Panc1 (cell line): ENCODE measurements at places on chromosomes 2 and 18. TPM values are rescaled to one million over a fixed set of nuclear protein-coding genes. Genes with fewer than 3 reads are reported as not detected.
A peak's percentile ranks its signal among the peaks of the same experiment; 100 is the strongest.

DNA sequence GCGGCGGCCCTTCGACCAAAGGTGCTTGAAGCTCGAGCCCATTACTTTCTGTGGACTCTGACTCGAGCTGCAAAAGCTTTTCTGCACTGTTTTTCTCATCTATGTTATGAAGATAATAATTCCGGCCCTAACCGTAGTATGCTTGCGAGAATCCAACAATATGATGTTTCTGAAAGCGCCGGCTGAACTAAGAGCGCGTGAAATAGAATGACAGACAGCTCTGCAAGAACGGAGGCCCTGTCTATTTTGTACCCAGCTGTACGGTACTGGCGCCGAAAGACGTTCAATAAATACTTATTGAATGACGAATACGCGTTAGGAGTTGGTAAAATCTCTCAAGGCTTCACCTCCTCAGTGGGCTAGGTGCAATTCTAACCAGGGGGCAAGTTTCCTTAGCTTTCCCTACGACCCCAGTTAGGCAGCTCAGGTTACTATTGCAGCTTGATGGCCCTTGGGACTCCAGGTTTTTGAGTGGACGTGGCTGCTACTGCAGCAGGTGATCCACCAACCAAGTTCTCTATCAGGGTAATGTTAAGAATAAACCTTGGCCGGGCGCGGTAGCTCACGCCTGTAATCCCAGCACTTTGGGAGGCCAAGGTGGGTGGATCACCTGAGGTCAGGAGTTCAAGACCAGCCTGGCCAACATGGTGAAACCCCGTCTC is 570 bp downstream of the SCRN3 start:
- peak; percentile 15 for DNase-seq

Gene CFAP65
- total RNA-seq, result 0.33 TPM

- no peak for DNase-seq
Observed at GRCh38 chr2:192155511-192156118, 39.1 kb downstream of the TMEFF2 start.

GRCh38 chr18:37567061-37567993 is 1.7 kb upstream of the CELF4 start:
- DNase-seq, result no peak

Gene MAT2A
- 547 TPM for total RNA-seq

- DNase-seq, result no peak
Observed at GRCh38 chr2:187658952-187659525, 104.8 kb upstream of the TFPI start.

- DNase-seq, result no peak
Observed at GRCh38 chr18:64966667-64967066, 784.1 kb upstream of the CDH7 start.

DNA sequence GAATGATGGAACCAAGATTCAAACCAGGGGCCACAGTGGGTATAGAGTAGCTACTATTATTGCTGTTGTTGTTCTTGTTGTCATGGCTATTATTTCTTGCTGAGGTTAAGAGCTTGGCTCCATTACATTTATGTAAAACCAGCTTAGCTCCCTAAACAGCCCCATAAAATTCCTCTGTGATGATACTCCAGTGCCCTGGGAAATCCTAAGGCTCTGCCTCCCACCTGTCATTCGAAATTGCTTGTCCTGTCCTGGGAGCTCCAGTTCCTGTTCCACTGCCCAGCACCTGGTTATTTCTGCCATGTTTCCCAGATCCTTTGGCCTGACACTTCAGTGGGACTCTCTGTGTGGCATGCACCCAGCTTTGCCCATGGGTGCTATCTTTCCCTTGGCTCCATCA is 27.8 kb upstream of the NCOA1 start:
- no peak for DNase-seq

Gene SERPINB2
- total RNA-seq, result not detected

GRCh38 chr18:28689588-28689987 is 512.7 kb upstream of the CDH2 start:
- DNase-seq, result no peak

- DNase-seq, result peak; percentile 33
Observed at GRCh38 chr2:229980431-229981184, 58.3 kb downstream of the FBXO36 start.

GRCh38 chr2:232865165-232865564 is 4.9 kb upstream of the SNORC start:
- DNase-seq, result no peak

- no peak for DNase-seq
Observed at GRCh38 chr18:44897816-44898215, 217.1 kb downstream of the SETBP1 start.

DNA sequence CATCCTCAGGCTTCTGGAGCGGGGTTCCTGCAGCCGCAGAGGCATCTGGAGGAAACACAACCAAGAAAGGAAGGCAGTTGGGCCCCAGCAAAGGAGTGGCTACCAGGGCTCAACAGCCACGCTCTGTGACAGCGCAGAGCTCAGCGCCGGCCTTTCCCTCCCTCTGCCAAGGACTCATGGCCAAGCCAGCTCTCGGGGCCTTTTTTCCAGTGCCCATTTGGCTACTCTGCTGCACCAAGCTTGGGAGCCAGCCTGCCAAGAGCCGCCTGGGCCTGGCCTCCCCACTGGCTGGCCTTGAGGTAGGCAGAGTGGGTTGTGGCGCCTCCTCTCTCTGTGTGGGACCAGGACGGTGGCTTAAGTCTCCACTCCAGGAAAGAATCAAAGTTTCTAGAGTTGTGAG is 7.2 kb upstream of the CCDC74A start:
- DNase-seq, result no peak

Gene FKBP1B
- 19.9 TPM for total RNA-seq

- no peak for DNase-seq
Observed at GRCh38 chr2:31525876-31526275, 54.9 kb downstream of the SRD5A2 start.

- no peak for DNase-seq
Observed at GRCh38 chr2:224608104-224608503, 22.9 kb upstream of the CUL3 start.

DNA sequence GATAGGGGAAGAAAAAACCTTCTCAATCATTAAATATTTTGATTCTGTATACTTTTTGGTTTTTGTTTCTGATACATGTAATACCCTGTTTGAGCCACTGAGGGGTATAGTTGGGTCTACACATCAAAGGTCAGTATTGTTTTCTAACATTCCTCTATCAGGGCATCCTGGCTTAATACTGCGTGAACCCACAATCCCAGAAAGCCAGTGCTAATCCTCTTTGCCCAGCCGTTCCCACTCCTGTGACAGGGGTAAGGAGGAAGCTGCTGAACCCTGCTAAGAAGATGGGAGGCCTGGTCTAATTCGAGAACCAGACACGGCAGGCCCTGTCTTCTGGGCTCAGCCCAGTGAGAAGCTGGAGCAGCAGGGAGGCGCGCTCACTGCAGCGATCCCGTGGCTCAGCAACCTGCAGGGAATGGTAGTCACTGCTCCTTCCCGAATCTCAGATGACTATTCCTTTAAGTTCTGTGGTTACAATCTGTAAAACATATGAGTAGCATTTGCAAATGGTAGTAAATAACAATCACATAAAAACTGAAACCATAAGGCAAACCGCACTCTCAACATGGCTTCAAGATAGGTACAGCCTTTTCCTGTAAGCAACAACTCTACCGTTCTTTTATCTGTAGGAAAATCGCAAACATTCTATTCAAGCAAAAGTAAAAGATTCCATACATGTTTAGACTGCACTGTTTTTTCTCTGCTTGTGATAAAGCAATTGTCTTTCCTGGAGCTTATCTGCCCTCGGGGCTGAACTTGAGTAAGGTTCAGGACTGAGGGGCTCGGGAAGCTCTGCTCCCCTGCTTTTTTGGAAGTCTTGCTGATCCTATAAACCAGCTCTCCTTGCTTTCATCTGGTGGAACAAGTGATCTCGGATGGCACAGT is 87.0 kb downstream of the EPB41L3 start:
- DNase-seq, result no peak

- no peak for DNase-seq
Observed at GRCh38 chr2:30768708-30769480, 38.4 kb downstream of the CAPN13 start.

DNA sequence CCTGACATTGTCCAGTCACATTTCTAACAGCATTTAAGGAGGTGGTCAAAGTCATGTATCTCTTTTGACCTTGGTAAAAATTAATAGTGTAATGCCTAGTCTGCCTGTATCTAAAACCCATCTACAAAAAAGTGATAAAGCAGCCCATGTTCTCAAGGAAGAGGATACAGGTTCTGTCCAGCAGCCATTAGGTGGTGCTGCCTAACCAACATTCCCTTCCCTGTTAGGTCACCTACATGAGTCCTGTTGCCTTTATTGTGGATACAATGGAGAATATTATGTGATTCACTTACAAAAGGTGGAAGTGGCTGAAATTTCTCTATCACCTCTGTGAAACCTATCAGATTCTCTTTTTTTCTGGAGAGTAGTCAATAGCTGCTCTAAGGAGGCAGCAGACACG is 52.5 kb downstream of the AQP4 start:
- DNase-seq, result peak; percentile 46

DNA sequence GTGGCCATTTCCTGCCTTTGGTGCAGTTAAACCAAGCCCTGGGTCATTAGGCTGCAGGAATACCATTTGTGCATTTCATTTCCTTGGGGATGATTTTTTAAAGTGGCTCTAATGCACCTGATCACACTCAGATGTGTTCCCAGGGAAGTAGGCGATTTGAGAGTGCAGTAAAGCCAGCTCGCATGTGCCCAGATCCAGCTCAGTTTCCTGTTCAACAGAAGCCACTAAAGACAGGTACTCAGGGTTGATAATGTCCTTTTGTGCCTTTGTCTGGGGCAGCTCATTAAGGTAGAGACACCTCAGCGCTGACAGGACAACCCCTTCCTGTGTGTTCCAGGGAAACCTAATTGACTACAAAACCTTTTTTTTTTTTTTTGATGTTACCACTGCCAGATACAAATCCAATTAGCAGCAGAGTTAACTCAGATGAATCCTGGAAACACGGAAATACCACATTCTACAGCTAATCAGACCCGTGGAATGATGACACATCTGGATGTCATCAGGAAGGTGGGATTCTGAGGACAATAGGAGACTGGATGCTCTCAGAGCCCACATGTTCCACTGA is 15.2 kb upstream of the CHRNA1 start:
- DNase-seq, result no peak

GRCh38 chr18:46716827-46717226 is 40.0 kb downstream of the ST8SIA5 start:
- DNase-seq, result no peak

Gene MBP
- 88.8 TPM for total RNA-seq

DNA sequence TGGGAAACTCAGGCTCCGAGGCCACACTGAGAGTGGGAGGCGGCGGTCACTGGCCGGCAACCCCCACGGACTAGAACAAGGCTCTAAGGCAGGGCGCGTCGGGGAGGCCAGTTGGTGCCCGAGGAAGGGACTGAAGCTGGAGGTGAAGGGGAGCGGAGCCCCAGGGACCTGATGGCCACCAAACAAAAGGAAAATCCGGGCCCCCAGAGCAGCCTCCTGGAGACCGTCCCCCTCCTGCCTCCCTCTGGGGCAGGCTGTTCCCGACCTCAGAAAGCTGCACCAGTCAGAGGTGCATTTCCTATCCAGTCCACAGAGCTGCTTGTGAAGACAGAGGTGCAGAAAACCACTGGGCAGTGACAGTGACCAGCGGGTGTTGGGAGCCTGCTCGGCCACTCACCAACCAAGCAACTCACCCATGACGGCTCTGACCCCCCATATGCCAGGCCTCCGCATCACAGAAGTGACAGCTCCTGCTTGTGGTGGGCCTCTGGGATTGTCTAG is 172.7 kb downstream of the TWIST2 start:
- no peak for DNase-seq

GRCh38 chr2:233663911-233664310 is 7.8 kb upstream of the UGT1A9 start:
- DNase-seq, result no peak

Gene SMCHD1
- 40.9 TPM for total RNA-seq

DNA sequence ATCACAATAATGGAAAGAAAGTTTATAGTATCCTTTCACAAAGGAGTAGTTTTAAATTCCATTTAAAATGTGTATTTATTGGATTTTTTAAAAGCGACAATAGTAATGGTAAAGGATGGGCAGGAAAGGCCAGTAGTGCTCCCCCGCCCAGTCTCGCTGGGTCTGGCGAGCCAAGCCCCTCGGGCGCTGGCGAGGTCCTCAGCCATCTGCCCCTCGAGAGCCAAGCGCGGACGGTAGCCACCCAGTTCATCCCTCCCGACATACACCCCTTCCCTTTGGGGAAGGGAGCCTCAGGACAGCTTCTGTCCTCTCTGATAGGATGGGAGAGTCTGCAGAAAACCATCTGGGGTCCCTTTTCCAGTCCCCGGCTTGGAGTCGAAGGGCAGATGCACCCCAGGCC is 45.2 kb downstream of the BOLA3 start:
- no peak for DNase-seq

Gene INHA
- total RNA-seq, result 1.2 TPM

- DNase-seq, result no peak
Observed at GRCh38 chr2:236165842-236166795, 2.1 kb downstream of the GBX2 start.

Gene TTC27
- 24.7 TPM for total RNA-seq

- no peak for DNase-seq
Observed at GRCh38 chr2:9763356-9764152, 79.7 kb upstream of the TAF1B start.

Gene GPBAR1
- total RNA-seq, result 0.18 TPM
